Fibroblast of lung (primary cell): ENCODE measurements at places on chromosomes 6 and 20.

DNA sequence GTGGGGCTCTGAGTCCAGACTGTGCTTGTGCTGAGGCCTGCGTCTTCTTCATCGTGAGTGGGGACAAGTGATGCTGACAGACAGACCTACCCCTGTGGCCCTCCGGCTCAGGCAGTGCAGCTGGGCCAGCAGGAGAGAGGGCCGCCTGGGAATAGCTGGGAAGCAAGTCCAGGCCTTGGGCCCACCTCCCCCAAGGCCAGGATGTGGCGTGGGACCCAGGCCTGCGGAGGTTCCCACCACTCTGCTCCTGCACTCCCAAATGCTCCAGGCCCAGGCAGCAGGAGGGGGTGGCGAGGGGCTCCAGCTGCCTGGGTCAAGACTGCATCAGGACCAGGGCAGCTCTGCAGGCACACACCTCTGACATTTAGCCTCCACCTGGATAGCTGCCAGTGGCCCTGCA lies 38.3 kb downstream of the DAAM2 start:
- no peak for DNase-seq
- H3K36me3 ChIP-seq, result no peaks in the 10 kb centered on the region
- H3K4me3 ChIP-seq, result no peak overlapping the region

DNA sequence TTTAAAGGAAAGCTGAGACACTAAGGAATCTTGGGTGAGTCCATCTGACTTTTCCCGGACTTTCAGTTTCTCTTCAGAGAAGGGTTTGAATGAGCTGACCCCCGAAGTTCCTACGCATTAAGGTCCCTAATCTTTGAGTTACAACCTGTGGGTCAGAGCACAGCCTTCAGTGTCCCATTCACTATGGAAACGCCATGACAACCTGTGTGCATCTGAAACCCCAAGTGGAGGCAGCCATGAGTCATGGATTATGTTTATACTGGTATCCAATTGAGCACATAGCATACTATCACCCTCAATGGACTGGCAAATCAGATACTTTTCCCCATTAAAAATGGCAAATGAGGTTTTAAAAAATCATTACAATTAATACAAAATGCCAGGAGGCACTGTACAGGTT lies 11.4 kb downstream of the MYLK4 start:
- no peak overlapping the region for H3K27ac ChIP-seq
- H3K27me3 ChIP-seq, result no peaks in the 10 kb centered on the region
- no peaks in the 10 kb centered on the region for H3K4me1 ChIP-seq
- H3K4me3 ChIP-seq, result no peak overlapping the region
- peak; percentile 78 for DNase-seq

DNA sequence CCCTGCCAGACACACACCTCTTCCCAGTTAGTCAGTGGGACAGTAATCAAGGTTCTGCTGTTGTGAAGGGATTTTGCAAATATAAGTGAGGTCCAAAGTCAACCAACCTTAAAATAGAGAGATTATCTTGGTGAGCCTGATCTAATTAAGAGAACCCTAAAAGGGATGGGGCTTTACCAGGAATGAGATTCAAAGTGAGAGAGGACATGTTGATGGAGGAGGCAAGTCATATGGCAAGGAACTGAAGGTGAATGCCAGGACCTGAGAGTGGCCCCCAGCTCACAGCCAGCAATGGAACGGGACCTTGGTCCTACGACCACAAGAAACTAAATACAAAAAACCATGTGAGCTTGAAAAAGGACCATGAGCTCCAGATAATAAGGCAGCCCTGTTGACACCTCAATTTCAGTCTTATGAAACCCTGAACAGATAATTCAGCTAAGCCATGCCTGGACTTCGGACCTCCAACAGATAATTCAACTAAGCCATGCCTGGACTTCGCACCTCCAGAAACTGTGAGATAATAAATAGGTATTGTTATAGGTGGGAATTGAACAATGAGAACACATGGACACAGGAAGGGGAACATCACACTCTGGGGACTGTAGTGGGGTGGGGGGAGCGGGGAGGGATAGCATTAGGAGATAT lies 253.4 kb downstream of the GMPR start:
- no peaks in the 10 kb centered on the region for H3K36me3 ChIP-seq
- no peak overlapping the region for H3K27ac ChIP-seq
- H3K4me3 ChIP-seq, result no peak overlapping the region
- no peaks in the 10 kb centered on the region for H3K27me3 ChIP-seq

DNA sequence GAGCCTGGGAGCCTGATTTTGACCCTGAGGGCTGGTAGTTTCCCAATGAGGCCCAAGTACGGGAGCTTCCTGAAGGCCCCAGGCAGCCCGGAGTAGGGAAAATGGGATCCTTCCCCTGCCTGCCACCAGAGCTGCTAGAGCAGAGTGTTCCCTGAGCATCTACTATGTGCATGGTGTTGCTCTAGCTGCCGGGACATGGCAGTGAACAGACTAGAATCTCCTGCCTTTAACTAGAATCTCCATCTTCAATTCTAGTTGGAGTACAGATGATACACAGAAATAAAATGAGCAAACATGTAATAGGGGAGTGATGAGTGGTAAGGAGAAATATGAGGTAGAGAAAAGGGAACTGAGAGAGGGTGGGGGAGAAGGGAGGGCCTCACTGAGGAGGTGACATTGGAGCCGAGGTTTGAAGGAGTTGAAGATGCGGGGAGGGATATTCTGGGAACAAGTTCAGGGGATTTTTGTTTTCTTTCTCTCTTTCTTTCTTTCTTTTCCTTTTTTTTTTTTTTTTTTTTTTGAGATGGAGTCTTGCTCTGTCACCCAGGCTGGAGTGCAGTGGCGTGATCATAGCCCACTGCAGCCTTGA lies 18.5 kb downstream of the VSTM2L start:
- no peak overlapping the region for H3K27ac ChIP-seq
- DNase-seq, result no peak
- no peak overlapping the region for H3K4me3 ChIP-seq
- H3K4me1 ChIP-seq, result no peaks in the 10 kb centered on the region

- no peaks in the 10 kb centered on the region for H3K36me3 ChIP-seq
- H3K4me1 ChIP-seq, result no peaks in the 10 kb centered on the region
- H3K27ac ChIP-seq, result no peak overlapping the region
- no peak overlapping the region for H3K4me3 ChIP-seq
- no peak for DNase-seq
- no peaks in the 10 kb centered on the region for H3K27me3 ChIP-seq
Measured at GRCh38 chr6:106963544-106963943, 11.0 kb downstream of the CD24 start.

GRCh38 chr6:111685058-111685457 lies 79.4 kb upstream of the TRAF3IP2 start:
- no peaks in the 10 kb centered on the region for H3K36me3 ChIP-seq
- no peak overlapping the region for H3K27ac ChIP-seq
- no peaks in the 10 kb centered on the region for H3K27me3 ChIP-seq
- no peak for DNase-seq
- no peak overlapping the region for H3K4me3 ChIP-seq

DNA sequence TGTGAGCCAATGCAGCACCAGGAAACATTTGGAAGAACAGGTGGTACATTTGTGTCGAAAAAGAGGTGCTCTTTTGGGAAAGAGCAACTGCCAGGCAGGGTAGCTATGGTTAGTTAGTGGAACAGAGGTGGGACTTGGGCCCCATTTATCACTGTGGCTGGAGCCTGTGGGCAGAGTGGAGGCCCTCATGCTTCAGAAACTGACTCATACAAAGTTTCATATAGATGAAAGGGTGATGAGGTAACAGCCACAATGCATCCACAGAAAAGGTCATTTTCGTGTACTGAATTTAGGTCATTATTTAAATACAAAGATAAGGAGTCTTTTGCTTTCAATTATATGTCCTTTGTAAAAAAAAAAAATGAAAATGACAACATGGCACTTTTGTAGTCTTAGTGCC lies 76.4 kb upstream of the HS3ST5 start:
- H3K27me3 ChIP-seq, result no peaks in the 10 kb centered on the region
- no peak overlapping the region for H3K4me3 ChIP-seq
- H3K27ac ChIP-seq, result no peak overlapping the region
- DNase-seq, result no peak
- H3K4me1 ChIP-seq, result no peaks in the 10 kb centered on the region
- H3K36me3 ChIP-seq, result no peaks in the 10 kb centered on the region

- no peaks in the 10 kb centered on the region for H3K36me3 ChIP-seq
- no peak overlapping the region for H3K4me3 ChIP-seq
- no peaks in the 10 kb centered on the region for H3K27me3 ChIP-seq
- H3K4me1 ChIP-seq, result no peaks in the 10 kb centered on the region
- H3K27ac ChIP-seq, result no peak overlapping the region
Measured at GRCh38 chr6:25254671-25255070, 24.5 kb upstream of the CARMIL1 start.

DNA sequence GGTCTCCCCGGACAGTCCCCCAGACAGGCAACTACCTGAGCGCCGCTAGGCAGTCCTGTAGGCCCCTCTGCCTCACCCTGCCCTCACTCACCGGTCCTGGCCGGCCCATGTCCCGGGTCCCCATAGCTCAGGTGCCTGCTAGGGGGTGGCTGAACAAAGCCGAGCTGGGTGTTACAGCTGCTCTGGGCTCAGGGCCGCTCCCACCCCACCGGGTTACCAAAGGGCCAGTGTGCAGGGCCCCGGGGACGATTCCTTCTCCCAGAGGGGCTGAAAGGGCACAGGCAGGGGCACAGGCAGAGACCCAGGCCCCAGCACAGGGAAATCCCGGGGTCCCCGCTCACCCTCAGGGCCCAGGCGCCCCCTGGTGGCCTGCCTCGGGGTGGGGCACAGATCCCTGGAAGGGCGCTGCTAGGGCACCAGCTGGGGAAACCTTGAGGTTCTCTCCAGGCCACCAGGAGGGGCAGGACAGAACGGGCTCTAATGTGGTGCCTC lies 118.4 kb downstream of the GRM4 start:
- no peaks in the 10 kb centered on the region for H3K4me1 ChIP-seq
- no peak overlapping the region for H3K4me3 ChIP-seq
- no peak overlapping the region for H3K27ac ChIP-seq
- peaks cover 3% of the 10 kb centered on the region for H3K27me3 ChIP-seq
- peak; percentile 15 for DNase-seq
- no peaks in the 10 kb centered on the region for H3K36me3 ChIP-seq

DNA sequence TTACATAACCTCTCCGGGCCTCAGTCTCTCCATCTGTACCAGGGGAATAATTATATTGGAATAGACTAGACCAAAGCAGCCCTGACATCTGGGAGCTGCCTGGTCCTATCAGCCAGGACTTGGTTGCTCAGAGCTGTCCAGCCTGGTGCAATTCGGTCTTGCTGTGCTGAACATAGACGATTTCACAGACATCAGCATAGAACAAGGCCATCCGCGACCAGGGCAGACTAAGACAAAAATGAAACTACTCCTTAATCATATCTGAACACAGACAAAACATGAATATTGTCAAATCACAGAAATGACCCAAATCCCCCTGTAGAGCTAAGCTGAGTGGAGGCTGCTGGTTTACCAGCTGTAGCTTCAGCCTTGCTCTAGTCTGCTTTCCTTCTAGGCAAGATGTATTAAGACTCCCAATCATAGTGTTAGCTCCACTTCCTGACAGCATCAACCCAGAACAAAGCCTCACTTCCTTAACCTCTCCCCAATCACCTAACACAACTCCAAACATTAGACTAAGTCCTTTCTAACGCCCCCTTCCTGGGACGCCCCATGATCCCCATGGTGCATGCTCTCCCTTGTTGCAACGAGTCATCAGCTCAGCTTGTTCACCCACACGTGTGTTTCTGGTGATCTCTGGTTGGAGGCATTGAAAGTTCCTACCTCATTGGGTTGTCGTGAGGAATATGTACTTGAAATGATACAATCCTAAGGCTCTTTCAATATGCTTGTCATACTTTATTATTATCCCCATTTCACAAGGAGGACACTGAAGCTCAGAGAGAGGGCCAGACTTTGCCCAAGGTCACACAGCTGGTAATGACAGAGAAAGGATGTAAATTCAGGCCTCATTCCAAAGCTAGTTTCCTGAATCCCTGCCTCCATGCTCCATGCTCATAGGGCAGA lies 3.5 kb upstream of the MAPK13 start:
- peak overlapping the region; percentile 83 for H3K27ac ChIP-seq
- no peak for DNase-seq
- H3K27me3 ChIP-seq, result no peaks in the 10 kb centered on the region
- H3K36me3 ChIP-seq, result no peaks in the 10 kb centered on the region
- no peak overlapping the region for H3K4me3 ChIP-seq

GRCh38 chr6:52253494-52253893 lies 9.2 kb upstream of the IL17F start:
- no peaks in the 10 kb centered on the region for H3K4me1 ChIP-seq
- H3K36me3 ChIP-seq, result no peaks in the 10 kb centered on the region
- H3K27me3 ChIP-seq, result peaks cover 8% of the 10 kb centered on the region
- DNase-seq, result no peak

- H3K27ac ChIP-seq, result no peak overlapping the region
- H3K4me1 ChIP-seq, result no peaks in the 10 kb centered on the region
- no peak for DNase-seq
Measured at GRCh38 chr6:37570482-37571133, 70.9 kb upstream of the CCDC167 start.

GRCh38 chr20:10510216-10510615 lies 75.1 kb downstream of the SLX4IP start:
- H3K36me3 ChIP-seq, result no peaks in the 10 kb centered on the region
- no peak overlapping the region for H3K4me3 ChIP-seq
- H3K27me3 ChIP-seq, result no peaks in the 10 kb centered on the region
- H3K4me1 ChIP-seq, result peaks cover 16% of the 10 kb centered on the region
- no peak for DNase-seq
- no peak overlapping the region for H3K27ac ChIP-seq

- H3K27me3 ChIP-seq, result no peaks in the 10 kb centered on the region
- no peak overlapping the region for H3K4me3 ChIP-seq
- no peak for DNase-seq
- no peaks in the 10 kb centered on the region for H3K36me3 ChIP-seq
Measured at GRCh38 chr20:23435626-23436539, 3.6 kb upstream of the CSTL1 start.

GRCh38 chr6:154429711-154430110 lies 73.1 kb upstream of the IPCEF1 start:
- no peaks in the 10 kb centered on the region for H3K27me3 ChIP-seq
- no peak for DNase-seq
- H3K27ac ChIP-seq, result no peak overlapping the region
- H3K4me3 ChIP-seq, result no peak overlapping the region
- H3K36me3 ChIP-seq, result peaks cover 2% of the 10 kb centered on the region

- peaks cover 19% of the 10 kb centered on the region for H3K4me1 ChIP-seq
- no peaks in the 10 kb centered on the region for H3K36me3 ChIP-seq
- no peak overlapping the region for H3K27ac ChIP-seq
- no peaks in the 10 kb centered on the region for H3K27me3 ChIP-seq
- no peak for DNase-seq
- no peak overlapping the region for H3K4me3 ChIP-seq
Measured at GRCh38 chr6:111984081-111984480, 69.8 kb upstream of the CCN6 start.

DNA sequence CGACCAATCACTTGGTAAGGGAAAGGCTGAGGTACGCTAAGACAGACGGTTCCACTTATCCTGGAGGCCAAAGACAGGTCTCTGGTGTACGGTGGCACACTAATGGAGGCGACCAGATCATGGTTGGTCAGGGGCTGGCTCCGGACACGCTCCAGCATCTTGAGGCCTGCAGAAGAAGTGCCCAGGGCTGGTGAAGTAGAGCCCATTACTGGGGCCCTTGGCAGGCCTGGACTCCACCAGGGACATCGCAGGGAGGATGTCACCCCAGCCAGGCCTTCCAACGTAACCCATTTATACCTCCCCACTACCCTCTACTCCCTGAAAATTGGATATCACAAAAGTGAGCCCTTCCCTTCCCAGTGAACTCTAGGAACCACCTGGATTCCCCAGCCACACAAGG lies 16.2 kb downstream of the KHDC1L start:
- no peak for DNase-seq
- no peak overlapping the region for H3K27ac ChIP-seq
- no peaks in the 10 kb centered on the region for H3K4me1 ChIP-seq
- H3K36me3 ChIP-seq, result no peaks in the 10 kb centered on the region

- H3K27ac ChIP-seq, result peak overlapping the region; percentile 15
- peaks cover 6% of the 10 kb centered on the region for H3K4me1 ChIP-seq
- peak; percentile 41 for DNase-seq
- H3K27me3 ChIP-seq, result no peaks in the 10 kb centered on the region
- no peaks in the 10 kb centered on the region for H3K36me3 ChIP-seq
Measured at GRCh38 chr6:108608453-108609275, 47.9 kb downstream of the FOXO3 start.
